Heart right ventricle (tissue), 16 donors: ENCODE measurements at places on chromosomes 6 and 20.

DNA sequence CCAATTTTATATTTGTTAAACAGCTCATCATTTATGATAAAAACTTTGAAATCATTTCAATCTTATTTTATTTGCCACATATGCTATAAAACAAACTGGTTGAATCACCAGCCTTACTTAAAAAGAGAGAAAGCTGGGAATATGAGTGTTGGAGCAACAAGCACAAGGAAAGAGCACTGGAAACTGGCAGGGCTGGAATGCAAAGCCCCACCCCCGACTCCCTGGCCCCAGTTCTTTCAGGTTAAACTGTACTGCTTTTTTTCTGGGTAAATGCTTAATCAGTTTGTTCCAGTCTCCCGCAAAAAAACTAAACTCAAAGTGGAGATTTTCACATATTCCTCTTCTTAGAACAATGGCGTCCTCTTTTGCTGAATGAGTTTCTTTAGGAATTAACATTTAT lies 433.8 kb upstream of the NOX3 start:
- H3K27me3 ChIP-seq: no peaks in the 10 kb centered on the region
- no peak for DNase-seq
- H3K36me3 ChIP-seq: no peaks in the 10 kb centered on the region
- H3K27ac ChIP-seq: no peak overlapping the region
- no peak overlapping the region for H3K4me3 ChIP-seq

DNA sequence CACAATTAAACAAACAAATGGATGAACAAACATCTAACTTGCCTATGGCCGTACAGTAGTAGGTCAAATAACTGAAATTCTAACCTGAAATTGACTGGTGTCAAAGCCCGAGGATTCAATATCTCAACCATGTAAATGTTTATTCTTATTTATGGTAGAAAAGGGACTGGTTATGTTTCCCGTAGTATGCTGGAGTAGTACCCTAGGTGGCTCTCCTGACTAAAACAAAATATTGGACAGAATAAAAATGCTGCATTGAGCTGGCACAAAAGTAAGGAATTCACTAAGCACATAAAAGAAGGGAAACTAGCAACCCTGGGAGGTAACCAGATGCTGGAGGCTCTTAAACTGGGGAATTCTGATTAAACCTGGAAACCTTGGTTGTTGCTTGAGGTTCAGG lies 117.1 kb upstream of the PREP start:
- H3K27me3 ChIP-seq: no peaks in the 10 kb centered on the region
- no peaks in the 10 kb centered on the region for H3K4me1 ChIP-seq
- no peak overlapping the region for H3K4me3 ChIP-seq
- H3K27ac ChIP-seq: no peak overlapping the region
- DNase-seq: no peak

DNA sequence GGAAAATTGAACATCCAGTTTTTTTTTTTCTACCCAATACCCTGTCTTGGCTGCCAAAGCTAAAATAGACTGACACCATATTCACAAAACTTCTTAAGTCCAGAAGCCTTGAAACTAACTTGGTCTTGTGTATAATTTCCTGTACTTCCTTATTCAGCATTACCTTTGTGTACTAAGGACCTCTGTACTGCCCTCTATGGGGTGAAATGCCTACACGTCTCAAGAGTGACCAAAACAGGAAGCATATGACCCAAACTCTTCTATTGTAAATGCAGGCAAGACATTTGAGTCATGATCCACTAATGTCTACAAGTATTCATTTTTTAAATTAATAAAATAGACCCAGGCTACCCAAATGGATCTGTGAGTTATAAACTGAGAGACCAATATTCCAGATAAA lies 50.4 kb downstream of the HMGCLL1 start:
- no peak overlapping the region for H3K4me3 ChIP-seq
- no peaks in the 10 kb centered on the region for H3K36me3 ChIP-seq
- no peak for DNase-seq
- no peaks in the 10 kb centered on the region for H3K4me1 ChIP-seq

DNA sequence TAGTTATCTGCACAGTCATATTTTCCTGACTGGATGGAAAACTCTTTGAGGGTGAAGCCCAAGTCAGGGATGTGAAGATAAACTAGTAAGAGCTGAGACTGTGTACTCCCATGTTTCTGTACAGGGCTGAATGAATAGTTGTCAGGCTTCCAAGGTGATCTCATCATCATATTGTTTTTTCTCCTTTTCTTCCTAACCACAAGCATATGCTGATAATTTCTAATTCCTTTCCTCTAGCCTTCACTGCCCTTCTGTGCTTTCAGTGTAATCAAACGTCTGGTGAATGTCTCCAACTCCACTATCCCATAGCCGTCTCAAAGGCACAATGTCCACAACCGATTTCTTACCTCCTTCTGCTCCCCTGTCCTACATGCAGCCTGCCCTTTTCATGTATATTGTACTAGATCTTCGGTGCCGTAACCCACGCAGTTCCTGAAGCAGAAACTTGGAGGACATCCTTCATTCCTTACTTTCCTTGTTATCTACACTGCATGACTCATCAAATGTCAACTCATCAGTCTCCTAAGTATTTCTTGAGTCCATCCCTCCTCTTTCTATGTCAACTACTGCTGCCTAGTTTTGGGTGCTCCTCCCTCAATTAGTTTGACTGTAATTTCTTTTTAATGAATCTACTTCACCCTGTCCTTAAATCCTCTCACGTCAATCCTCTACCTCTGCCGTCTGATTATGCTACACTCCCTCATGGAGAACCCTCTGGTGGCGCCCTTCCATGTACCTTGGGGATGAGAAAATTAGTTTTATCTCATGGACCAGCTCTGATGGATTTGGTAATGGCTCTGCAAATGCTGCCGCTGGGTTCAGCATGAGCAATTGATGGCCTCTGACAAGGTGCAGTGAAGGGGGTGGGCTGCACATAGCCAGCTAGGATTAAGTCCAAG lies 21.9 kb downstream of the NCOA7 start:
- H3K27me3 ChIP-seq: no peaks in the 10 kb centered on the region
- no peak for DNase-seq
- peak overlapping the region; percentile 47 for H3K27ac ChIP-seq
- H3K36me3 ChIP-seq: no peaks in the 10 kb centered on the region
- peaks cover 64% of the 10 kb centered on the region for H3K4me1 ChIP-seq
- no peak overlapping the region for H3K4me3 ChIP-seq

GRCh38 chr20:17572034-17572638 lies 2.3 kb downstream of the DSTN start:
- no peaks in the 10 kb centered on the region for H3K36me3 ChIP-seq
- H3K27me3 ChIP-seq: no peaks in the 10 kb centered on the region
- H3K4me3 ChIP-seq: peak overlapping the region; percentile 91
- H3K4me1 ChIP-seq: peaks cover 68% of the 10 kb centered on the region
- no peak for DNase-seq

DNA sequence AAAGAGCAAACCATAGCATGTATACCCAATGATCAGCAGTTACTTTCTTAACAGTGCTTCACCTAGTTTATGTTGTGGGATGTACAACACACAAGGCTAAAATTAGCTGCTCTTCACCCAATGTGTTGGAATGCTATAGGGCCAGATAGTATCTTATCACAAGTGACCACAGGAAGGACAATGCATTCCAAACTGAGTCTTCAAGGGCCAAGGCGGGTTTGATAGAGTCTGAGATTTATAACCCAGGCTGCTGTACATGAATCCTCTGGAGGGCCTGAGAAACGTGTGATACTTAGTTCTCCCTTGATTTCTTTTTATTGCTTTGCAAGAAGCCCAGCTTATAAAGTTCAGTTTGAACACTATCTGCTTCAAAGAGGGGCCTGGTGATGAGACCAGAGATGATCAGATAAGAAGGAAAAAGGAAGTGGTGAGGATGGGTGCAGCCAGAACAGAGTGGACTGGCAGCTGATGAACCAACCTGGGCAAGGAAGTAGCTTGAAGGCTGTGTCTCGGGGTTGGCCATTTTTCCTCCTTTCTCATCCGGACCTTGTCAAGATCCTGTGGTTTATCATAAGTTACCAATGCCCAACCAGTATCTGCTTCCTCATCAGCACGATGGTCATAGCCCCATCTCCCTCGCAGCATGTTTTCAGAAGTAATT lies 62.2 kb upstream of the BMP2 start:
- DNase-seq: no peak
- H3K4me3 ChIP-seq: no peak overlapping the region
- no peaks in the 10 kb centered on the region for H3K27me3 ChIP-seq

DNA sequence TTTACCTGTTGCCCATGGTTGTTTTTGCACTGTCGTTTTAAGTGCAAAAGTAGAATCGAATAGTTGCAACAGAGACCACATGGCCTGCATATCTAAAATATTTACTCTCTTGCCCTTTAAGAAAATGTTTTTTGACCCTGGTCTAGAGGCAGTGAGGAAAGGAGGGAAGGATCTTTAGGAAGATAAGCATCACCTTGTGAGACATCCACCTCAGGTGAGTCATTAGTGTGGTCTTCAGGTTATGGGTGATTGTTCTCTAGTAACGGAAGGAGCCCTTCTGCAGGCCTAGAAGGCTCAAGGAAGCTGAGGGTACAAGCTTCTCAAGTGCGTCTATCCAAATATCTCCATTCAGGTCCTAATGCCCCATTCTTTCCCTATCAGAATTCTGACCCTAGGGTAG lies 6.6 kb upstream of the RAB44 start:
- H3K27ac ChIP-seq: no peak overlapping the region
- DNase-seq: no peak
- H3K36me3 ChIP-seq: peaks cover 19% of the 10 kb centered on the region

- peaks cover 47% of the 10 kb centered on the region for H3K4me1 ChIP-seq
- no peaks in the 10 kb centered on the region for H3K27me3 ChIP-seq
- peak overlapping the region; percentile 98 for H3K27ac ChIP-seq
- H3K36me3 ChIP-seq: no peaks in the 10 kb centered on the region
- H3K4me3 ChIP-seq: no peak overlapping the region
Measured at GRCh38 chr20:47362361-47363219, 6.1 kb upstream of the ZMYND8 start.

GRCh38 chr6:57283911-57284455 lies 33.4 kb upstream of the PRIM2 start:
- no peak overlapping the region for H3K4me3 ChIP-seq
- H3K4me1 ChIP-seq: no peaks in the 10 kb centered on the region
- H3K27ac ChIP-seq: no peak overlapping the region
- DNase-seq: no peak
- H3K27me3 ChIP-seq: no peaks in the 10 kb centered on the region
- no peaks in the 10 kb centered on the region for H3K36me3 ChIP-seq

DNA sequence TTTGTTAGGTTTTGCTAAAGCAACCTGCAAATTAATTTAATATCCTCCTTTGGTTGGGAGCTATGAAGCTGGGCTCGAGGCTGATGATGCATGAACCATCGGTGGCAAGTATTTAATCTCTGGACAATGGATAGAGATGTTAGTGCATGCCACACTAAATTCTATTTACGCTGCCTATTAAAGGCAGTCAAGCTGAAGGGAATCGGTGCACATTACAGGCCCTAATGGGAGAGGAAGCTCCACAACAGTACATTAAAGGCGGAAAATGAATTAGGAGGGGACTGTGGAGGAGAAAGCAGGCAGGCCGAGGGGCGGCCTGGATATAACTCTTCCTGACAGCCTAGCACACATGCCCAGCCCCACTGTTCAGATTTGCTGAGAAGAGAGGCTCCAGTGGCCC lies 132.4 kb upstream of the MAFB start:
- no peaks in the 10 kb centered on the region for H3K36me3 ChIP-seq
- no peaks in the 10 kb centered on the region for H3K4me1 ChIP-seq
- no peaks in the 10 kb centered on the region for H3K27me3 ChIP-seq

GRCh38 chr6:111657146-111657545 lies 51.5 kb upstream of the TRAF3IP2 start:
- no peak for DNase-seq
- H3K4me1 ChIP-seq: peaks cover 21% of the 10 kb centered on the region
- no peaks in the 10 kb centered on the region for H3K27me3 ChIP-seq
- no peak overlapping the region for H3K27ac ChIP-seq

GRCh38 chr20:58753267-58753921 lies 60.8 kb downstream of the NPEPL1 start:
- no peaks in the 10 kb centered on the region for H3K36me3 ChIP-seq
- no peaks in the 10 kb centered on the region for H3K4me1 ChIP-seq
- no peak for DNase-seq
- H3K27ac ChIP-seq: no peak overlapping the region
- H3K4me3 ChIP-seq: no peak overlapping the region

DNA sequence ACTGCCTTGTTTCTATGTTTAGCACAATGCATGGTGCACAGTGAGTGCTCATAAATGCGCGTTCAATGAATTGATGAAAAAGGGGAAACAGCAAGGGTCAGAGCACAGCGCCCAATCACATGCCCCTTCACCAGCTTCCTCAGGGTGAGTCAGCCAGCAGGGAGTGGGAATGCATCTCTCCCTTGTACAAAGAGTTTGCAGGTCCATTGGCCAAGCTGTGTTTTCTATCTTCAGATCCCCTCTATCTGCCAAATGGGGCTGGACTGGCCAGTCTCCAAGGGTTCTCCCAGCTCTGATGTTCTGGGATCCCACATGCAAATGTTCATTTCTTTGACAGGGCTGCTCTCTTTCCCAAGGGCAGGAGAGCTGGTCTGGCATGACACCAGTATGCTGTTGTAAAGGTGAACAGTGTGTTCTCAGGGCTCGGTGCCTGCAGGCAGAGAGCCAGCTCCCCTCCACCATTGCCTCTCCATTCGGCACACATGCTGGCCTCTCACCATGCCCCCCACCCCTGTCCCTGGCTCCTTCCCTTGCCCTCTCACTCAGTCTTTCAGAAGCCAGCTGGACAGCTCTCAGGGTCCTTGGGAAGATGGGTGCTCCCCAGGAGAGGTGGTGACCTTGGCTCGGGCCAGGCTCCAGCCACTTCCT lies 25.0 kb downstream of the ANGPT4 start:
- H3K4me3 ChIP-seq: no peak overlapping the region
- peaks cover 3% of the 10 kb centered on the region for H3K27me3 ChIP-seq
- no peak overlapping the region for H3K27ac ChIP-seq
- peaks cover 7% of the 10 kb centered on the region for H3K4me1 ChIP-seq

DNA sequence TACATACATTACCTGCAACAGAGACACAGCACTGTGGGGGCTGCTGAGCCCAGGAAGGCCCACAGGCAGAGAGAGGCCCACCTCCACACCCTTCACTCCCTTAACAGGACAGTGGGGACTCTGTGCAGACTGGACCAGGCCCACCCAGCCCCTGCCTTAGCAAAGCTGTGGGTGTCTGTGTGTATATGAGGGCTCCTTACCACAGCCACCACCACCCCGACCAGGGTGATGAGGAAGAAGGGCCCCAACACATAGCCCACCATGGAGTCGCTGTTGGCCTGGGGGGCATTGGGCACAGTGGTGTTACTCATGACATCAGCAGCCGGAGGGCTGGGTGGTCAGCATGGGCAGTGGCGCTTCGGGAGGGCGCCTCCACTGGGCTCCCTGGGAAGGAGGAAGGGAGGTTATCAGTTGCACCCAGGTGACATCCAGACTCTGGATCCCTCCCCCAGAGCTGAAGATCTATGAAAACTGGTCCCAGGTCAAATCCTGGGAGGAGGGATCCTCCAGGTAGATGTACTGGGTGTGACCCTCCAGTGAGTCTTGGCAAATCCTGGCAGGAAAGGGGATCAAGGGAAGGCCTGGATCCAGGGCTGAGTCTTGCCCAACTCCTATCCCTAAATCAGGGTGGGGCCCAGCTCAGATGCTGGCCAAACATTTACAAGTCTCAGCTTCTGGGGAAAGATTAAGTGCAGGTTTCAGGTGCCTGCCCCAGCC lies 1.2 kb downstream of the SMIM29 start:
- H3K36me3 ChIP-seq: no peaks in the 10 kb centered on the region
- peaks cover 36% of the 10 kb centered on the region for H3K4me1 ChIP-seq
- peak overlapping the region; percentile 94 for H3K27ac ChIP-seq
- H3K4me3 ChIP-seq: peak overlapping the region; percentile 60
